Body of pancreas (tissue), 4 donors: ENCODE measurements at places on chromosomes 11 and 22. TPM values are rescaled to one million over a fixed set of nuclear protein-coding genes. Genes with fewer than 3 reads are reported as not detected.

GRCh38 chr11:110972640-110973039, 260.4 kb upstream of the ARHGAP20 start:
- no peaks in the 10 kb centered on the region for H3K27me3 ChIP-seq
- no peaks in the 10 kb centered on the region for H3K36me3 ChIP-seq
- H3K4me3 ChIP-seq: no peak overlapping the region
- H3K27ac ChIP-seq: no peak overlapping the region

DNA sequence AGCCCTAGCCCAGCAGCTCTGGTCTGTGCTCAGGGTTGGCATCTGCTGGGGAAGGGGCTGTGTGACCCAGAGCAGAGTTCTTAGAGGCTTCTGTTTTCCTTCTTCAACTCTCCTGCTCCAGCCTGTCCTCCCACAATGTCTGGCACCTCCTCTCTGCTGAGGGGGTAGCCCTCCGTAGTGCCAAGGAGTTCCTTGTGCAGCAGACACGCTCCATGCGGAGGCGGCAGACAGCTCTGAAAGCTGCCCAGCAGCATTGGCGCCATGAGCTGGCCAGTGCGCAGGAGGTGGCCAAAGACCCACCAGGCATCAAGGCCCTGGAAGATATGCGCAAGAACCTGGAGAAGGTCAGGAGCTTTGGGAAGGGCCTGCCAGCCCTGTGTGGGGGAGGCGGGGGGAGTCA, 69.3 kb downstream of the CEP164 start:
- no peaks in the 10 kb centered on the region for H3K27me3 ChIP-seq
- no peak for DNase-seq
- H3K4me1 ChIP-seq: no peaks in the 10 kb centered on the region
- peaks cover 36% of the 10 kb centered on the region for H3K36me3 ChIP-seq

DNA sequence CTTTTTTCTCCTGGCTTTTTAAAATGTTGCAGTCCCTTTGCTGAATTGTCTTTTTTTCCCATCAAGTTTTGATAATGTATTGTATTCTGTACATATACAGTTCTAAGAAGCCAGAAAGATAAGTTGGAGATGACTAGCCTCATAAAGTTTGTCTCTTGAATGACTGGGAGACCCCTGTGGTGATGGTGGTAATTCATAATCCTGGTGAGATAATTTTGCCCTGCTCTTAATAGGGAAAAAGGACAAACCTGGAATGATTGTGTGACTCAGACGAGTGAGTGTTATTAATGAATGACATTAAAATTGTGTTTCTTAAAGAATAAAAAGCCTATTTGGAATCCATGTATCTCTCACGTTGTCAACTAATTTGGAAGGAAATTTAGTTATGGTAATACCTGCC, 1.2 kb downstream of the HIKESHI start:
- H3K27me3 ChIP-seq: no peaks in the 10 kb centered on the region
- peak overlapping the region; percentile 93 for H3K4me3 ChIP-seq
- peaks cover 13% of the 10 kb centered on the region for H3K4me1 ChIP-seq
- H3K36me3 ChIP-seq: no peaks in the 10 kb centered on the region
- DNase-seq: no peak

- DNase-seq: peak; percentile 20
- H3K4me1 ChIP-seq: peaks cover 11% of the 10 kb centered on the region
- no peak overlapping the region for H3K4me3 ChIP-seq
- H3K36me3 ChIP-seq: no peaks in the 10 kb centered on the region
Measured at GRCh38 chr11:134398079-134398444, 14.0 kb downstream of the B3GAT1 start.

- H3K27me3 ChIP-seq: no peaks in the 10 kb centered on the region
- no peaks in the 10 kb centered on the region for H3K36me3 ChIP-seq
- no peak overlapping the region for H3K27ac ChIP-seq
- no peak overlapping the region for H3K4me3 ChIP-seq
- DNase-seq: no peak
- no peaks in the 10 kb centered on the region for H3K4me1 ChIP-seq
Measured at GRCh38 chr11:45654231-45655011, 11.0 kb downstream of the CHST1 start.

DNA sequence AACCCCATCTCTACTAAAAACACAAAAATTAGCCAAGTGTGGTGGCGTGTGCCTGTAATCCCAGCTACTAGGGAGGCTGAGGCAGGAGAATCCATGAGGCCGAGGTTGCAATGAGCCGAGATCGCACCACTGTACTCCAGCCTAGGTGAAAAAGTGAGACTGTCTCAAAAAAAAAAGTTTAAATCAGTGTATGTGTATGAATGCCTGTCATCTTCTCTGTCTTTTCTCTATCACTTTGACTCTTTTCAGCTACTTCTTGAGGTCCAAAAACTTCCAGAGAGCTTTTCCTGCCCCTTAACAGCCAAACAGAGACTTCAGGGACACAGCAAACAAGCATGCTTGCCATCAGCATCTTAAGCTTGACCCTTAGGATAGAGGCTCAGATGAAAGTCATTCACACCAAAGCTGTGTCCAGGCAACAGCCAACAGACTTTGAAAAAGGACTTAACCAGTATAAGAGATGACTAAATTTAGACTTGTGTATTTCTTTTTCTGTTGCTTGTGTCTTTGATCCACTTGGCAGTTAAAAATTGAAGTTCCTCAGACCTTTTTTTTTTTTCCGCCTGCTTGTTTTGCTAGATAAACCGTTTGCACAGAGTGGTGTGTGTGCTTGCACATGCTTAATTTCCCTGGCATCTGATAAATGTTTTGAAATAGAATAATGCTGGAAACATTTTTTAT, 151.9 kb downstream of the DBX1 start:
- H3K36me3 ChIP-seq: no peaks in the 10 kb centered on the region
- H3K27ac ChIP-seq: peak overlapping the region; percentile 82
- peaks cover 82% of the 10 kb centered on the region for H3K4me1 ChIP-seq
- H3K4me3 ChIP-seq: no peak overlapping the region
- DNase-seq: no peak

- H3K4me1 ChIP-seq: no peaks in the 10 kb centered on the region
- H3K4me3 ChIP-seq: no peak overlapping the region
- H3K27ac ChIP-seq: no peak overlapping the region
Measured at GRCh38 chr22:48152916-48153315, 1390.5 kb downstream of the TBC1D22A start.

The ANO5 gene
- total RNA-seq: 3.3 TPM

DNA sequence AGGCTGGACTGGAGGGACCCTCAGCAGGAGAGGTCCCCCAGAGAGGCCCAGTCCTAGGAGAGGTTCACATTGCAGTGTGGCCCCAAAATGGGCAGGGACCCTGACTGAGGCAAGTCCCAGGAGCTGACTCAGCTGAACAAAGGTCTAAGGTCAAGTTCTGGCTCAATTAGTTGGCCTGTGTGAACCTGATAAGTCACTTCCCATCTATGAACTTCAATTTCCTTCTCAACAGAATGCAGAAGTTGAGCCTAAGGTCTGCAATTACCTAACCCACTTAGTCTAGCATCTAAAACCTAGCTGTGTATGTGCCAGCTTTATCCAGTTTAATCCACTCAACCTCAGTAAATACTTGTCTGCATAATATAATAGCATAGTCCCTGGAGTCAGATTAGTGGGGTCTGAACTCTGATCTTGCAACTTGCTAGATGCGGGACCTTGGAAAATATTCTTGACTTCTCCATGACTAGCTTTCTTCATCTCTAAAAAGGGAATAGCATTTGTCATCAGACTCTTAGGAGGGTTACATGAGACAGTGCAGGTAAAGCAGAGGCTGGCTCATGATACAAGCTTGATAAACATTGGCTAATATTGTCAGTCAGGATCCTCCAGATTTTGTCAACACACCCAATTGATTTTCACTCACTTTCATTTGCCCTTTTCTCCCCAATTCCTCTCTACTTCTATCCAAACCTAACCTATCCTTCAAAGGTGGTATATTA, 465.5 kb downstream of the INSC start:
- no peak for DNase-seq
- no peaks in the 10 kb centered on the region for H3K36me3 ChIP-seq
- H3K27ac ChIP-seq: no peak overlapping the region
- H3K27me3 ChIP-seq: no peaks in the 10 kb centered on the region
- H3K4me3 ChIP-seq: no peak overlapping the region

GRCh38 chr11:28836285-28837081, 728.3 kb downstream of the METTL15 start:
- no peaks in the 10 kb centered on the region for H3K4me1 ChIP-seq
- no peak for DNase-seq
- no peaks in the 10 kb centered on the region for H3K36me3 ChIP-seq

The SLC17A6 gene
- not detected for total RNA-seq

DNA sequence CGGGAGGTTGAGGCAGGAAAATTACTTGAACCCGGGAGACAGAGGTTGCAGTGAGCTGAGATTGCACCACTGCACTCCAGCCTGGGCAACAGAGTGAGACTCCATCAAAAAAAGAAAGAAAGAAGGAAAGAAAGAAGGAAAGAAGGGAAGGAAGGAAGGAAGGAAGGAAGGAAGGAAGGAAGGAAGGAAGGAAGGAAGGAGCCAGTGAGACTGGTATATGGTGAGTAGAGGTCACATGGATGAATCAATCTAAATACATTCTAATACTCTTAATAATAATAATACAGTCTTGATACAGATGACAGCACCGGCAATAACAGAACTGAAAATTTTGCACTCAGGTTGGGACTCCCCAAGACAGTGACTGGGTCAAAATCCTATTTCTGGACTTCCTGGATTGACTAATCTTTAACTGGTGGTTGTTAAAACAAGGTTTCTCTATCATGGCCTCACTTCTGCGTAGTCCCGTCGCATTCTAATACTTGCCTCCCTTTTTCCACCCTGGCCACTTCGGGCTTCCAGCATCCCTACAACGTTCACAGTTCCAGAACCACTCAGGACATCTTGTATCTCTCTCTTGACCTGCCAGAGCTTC, 53.5 kb upstream of the EIF3M start:
- no peaks in the 10 kb centered on the region for H3K27me3 ChIP-seq
- H3K4me3 ChIP-seq: no peak overlapping the region
- no peaks in the 10 kb centered on the region for H3K4me1 ChIP-seq
- H3K36me3 ChIP-seq: no peaks in the 10 kb centered on the region
- no peak for DNase-seq
- no peak overlapping the region for H3K27ac ChIP-seq

- DNase-seq: no peak
- no peak overlapping the region for H3K27ac ChIP-seq
- no peaks in the 10 kb centered on the region for H3K4me1 ChIP-seq
- no peaks in the 10 kb centered on the region for H3K36me3 ChIP-seq
Measured at GRCh38 chr11:18737642-18738041, 11.7 kb upstream of the IGSF22 start.

DNA sequence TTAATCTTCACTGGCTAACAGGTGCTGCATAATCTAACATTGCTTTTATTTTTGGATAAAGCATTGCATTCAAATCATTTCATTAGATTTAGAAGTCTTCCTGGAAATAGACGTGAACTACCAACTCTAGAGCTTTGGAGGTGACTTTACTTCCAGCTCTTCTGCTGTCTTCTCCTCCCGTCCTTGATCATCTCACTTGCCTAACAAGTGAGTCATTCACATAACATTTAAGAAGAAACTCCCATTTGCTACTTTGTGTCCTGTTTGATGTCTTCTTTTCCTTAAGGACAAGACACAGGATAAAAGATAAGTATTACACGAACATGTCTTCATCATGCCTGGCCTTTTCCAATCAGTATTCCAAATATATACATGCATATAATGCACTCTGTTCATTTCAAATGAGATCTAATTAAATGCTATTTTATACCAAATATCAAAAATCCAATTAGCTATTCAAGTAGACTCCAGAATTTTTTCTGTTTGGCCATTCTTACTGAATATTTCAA, 88.3 kb downstream of the BDNF start:
- H3K27ac ChIP-seq: no peak overlapping the region
- H3K27me3 ChIP-seq: no peaks in the 10 kb centered on the region
- no peak overlapping the region for H3K4me3 ChIP-seq
- DNase-seq: no peak
- no peaks in the 10 kb centered on the region for H3K4me1 ChIP-seq

The ARCN1 gene
- total RNA-seq: 49.8 TPM

DNA sequence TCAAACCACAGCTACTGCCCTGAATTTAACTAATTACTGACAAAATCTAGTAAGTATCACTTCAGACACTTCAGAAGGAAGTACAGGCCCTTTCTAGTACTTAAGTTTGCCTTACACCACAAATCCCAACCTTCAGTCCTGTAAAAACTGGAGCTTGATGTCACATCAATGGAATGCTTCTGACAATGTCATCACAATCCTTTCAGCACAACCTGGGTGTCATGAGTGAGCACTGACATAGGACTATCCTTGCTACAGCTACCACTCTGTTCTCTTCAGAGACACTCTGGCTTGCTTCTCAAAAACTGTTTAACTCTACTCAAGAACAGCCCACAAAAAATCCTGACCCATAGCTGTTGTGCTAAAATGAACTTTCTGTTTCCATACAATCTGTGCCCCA, 108.2 kb downstream of the RRM1 start:
- H3K27ac ChIP-seq: no peak overlapping the region
- no peaks in the 10 kb centered on the region for H3K27me3 ChIP-seq
- DNase-seq: no peak

DNA sequence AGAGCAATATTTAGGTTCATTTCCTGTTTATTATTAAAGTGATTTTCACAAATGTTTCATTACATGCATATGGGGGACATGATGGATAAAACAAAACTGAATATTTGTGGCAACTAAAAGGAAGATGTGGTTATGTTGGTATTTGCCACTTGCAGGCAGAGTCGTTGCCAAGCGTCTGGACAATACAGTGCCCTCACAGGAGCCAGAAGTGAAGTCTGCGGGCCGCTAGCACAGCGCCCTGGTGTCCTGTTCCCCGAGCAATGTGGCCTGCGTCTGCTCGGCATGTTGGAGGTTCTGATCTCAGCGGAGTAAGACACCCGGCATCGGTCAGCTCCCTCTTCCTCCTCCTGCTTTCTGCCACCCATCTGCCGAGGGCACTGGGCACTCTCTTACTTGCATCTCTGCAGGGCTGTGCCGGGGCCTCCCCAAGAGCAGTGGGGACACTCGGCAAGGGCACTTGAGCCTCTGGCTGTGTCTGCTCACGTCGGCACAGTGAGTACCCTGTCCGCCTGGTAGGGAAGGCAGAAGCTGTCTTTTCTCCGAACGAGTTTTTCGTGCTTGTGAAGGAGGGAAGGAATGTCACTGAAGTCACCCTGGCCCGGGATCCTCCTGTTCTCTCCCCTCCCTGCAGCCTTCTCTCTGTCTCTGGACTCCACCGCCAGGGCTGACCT, 10.5 kb upstream of the TTLL12 start:
- H3K4me1 ChIP-seq: no peaks in the 10 kb centered on the region
- H3K27ac ChIP-seq: no peak overlapping the region
- no peaks in the 10 kb centered on the region for H3K36me3 ChIP-seq
- no peak overlapping the region for H3K4me3 ChIP-seq
- no peak for DNase-seq
